Thymus (tissue), 14 donors: ENCODE measurements at places on chromosomes 2 and 18.

- no peak for DNase-seq
Measured at GRCh38 chr2:236309669-236310029, 45.4 kb upstream of the ASB18 start.

DNA sequence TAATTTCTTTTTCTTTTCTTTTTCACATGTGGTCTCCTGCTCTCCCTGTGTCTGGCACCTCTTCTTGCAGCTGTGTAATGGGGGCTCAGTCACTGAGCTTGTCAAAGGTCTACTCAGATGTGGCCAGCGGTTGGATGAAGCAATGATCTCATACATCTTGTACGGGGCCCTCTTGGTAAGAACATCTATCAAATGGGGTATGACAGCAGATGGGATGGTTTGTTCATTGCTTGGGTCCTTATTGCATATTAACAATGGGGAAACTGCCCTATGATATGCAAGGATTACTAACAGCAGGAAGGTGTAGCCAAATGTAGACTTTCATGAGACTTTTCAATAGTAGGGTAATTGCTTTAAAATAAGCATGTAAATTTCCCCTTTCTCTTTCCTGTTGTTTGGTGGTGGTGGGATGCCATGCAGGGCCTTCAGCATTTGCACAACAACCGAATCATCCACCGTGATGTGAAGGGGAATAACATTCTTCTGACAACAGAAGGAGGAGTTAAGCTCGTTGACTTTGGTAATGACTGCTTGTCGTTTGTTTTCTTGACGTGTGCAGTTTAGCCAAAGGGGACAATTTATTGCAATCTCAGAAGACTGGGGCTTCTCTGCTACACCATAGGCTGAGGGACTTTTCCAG lies 36.5 kb downstream of the MYO3B start:
- no peak for DNase-seq

DNA sequence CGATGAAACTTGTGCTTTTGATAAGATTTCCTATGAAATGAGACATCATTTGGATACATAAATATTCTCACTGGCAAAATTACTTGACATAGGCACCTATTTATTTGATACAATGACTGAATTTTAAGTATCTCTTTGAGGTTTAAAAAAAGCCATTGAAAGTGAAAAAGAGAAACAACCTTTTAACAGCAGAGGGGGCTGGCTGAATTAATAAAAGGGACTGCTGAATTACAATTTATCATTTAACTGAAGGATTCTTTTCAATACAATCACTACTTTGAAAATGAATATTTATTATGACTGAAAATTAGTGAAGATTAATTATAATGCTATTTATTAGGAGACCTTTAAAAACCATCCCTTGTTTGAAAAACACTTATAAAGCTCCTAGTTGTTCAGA lies 335.3 kb downstream of the DLGAP1 start:
- no peak for DNase-seq

- DNase-seq, result no peak
Measured at GRCh38 chr2:201197781-201198180, 14.8 kb downstream of the CASP10 start.

- no peak for DNase-seq
Measured at GRCh38 chr18:57258131-57258777, 94.1 kb upstream of the ST8SIA3 start.

- DNase-seq, result no peak
Measured at GRCh38 chr2:224958873-224959272, 83.4 kb downstream of the DOCK10 start.

- DNase-seq, result no peak
Measured at GRCh38 chr2:203559641-203560040, 24.5 kb upstream of the RAPH1 start.

DNA sequence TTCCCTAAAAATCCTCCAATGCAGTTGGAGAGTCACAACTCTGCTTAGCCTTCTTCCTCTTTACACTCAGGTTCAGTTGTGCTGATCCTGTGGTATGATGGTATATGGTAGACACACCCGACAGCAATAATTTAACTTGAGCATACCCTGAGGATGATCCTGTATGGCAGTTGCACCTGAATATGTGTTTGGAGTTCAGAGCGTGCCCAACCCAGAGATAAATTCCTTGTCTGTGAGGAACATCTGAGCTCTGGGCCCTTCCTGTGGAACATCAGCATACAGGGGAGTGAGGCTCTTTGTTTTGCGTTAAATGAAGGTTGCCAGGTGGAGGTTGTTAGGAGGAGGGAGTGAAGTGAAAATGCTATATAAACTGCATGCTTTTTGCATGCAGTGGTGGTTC lies 187.7 kb downstream of the MYO3B start:
- no peak for DNase-seq

DNA sequence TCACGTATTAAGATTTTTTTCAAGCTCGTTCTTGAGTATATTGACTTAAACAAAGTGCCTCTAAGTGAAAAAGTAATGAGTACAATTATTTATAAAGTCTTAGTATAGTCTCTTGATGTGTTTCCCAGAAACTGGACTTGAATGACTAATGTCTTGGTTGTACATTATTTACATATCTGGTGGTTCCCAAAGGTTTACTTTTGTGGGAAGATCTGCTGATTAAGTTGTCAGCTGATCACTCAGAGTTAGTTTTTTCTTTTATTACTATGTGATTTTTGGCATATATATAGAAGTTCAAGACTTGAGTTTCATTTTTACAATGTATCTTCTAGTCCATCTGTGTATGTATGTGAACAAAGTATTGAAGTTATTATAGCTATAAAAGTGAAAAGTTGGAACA lies 29.5 kb downstream of the RNF144A start:
- DNase-seq, result no peak

- no peak for DNase-seq
Measured at GRCh38 chr2:117621326-117621725, 193.2 kb upstream of the DDX18 start.
